ENCODE measurements at places on chromosomes 6 and 20. TPM values are rescaled to one million over a fixed set of nuclear protein-coding genes. Genes with fewer than 3 reads are reported as not detected.

Gene SLC35D3
- 0.10 TPM for total RNA-seq

Gene OR2H2
- not detected for total RNA-seq

Gene GTSF1L
- total RNA-seq = not detected

Gene REM1
- 2.2 TPM for total RNA-seq

Gene IL17F
- total RNA-seq = not detected

Gene SLC22A1
- 0.59 TPM for total RNA-seq

Gene PSMG4
- total RNA-seq = 11.9 TPM

Gene PRELID3B
- 50.0 TPM for total RNA-seq

Gene HTR1B
- 0.10 TPM for total RNA-seq

Data from skin of body (tissue), 3 donors.